NCI-H187 (cell line): ENCODE measurements at places on chromosomes 11 and 22.

DNA sequence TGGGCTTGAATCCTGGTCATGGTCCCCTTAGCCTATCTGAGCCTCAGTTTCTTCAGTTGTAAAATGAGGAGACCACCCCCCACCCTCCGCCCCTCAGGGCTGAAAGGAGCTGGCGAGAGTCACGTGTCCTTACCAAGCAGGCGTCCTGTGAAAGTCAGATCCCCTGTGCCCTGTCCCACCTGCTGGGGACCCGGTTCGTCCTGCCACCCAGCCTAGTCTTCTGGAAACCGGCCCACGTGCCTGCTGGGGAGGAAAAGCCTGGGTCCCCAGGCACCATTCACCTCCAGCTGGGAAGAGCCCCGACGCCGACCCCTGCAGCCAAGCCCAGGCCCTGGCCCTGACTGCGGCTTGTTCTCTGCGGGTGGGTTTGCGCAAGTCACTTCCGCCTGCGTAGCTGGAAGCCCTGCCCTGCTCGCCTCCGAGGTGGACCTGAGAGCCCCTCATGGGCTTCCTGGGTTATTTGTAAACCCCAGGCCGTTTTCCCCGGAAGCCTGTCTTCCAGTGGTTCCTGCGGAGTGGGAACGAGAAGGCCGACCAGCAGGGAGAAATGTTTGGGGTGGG, 679 bp upstream of the SSH3 start:
- DNase-seq = no peak

DNA sequence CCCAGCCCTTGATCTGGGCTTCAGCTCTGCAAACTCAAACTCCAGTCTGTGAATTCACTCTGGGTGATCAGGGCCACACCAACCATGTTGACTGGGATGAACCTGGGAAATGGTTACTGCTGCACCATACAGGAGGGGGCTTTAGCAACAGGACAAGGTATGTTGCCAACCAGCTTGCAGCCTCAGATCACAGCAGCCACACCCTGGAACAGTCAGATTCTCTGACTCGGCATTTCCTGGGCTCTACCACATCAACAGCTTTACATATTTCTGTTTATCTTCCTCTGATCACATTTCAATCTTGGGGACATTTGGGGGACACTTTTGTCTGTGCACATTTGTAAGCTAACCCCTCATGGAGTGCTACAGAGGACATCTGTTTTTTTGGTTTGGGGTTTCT, 267.0 kb upstream of the NCAM1 start:
- DNase-seq = no peak

DNA sequence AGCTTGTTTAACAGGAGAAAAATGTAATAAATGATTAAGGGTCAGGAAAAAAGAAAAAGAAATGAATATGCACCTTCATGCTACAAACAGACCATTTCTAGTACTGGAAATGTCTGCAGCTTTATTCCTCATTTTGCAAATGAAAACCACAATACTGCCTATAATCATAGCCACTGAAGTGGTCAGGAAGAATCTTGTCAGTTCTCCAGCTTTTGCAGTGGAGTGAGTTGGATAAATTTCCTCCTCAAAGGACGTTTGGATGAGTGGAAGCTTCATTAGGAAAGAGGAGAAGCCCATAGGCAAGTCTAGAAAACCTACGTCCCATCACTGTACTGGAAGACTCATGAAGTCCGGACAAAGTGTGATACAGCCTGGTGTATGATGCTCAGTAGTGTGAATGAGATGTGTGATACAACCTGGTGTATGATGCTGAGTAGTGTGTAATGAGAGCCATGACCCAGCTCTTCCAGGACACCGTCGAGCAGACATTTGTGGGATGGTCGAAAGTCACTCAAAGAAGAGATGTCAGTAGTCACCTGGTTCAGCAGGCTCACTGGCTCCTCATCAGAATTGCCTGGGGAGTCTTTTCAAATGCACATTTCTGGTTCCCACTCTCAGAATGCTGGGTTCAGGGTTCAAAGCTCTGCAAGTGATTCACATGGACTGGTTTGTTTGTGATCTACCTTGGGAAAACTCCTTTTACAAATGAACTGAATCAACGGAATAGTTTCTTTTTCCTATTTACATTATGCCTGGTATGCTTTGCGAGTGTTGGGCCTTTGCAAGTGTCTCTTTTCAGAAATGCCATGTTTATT, 101.3 kb downstream of the PDHX start:
- no peak for DNase-seq

DNA sequence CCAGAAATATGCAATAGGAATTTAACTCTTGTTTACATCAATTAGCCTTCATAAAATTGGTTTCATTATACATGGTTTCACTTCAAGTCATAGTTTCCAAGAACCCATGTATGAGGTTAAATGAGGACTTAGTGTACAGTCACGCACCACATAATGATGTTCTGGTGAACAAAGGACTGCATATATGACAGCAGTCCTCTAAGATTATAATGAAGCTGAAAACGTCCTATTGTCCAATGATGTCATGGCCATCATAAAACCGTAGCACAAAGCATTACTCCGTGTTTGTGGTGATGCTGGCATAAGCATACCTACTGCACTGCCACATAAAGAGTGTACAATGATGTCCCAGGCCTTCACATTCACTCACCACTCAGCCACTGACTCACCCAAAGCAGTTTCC, 31.1 kb downstream of the SMCO4 start:
- no peak for DNase-seq

DNA sequence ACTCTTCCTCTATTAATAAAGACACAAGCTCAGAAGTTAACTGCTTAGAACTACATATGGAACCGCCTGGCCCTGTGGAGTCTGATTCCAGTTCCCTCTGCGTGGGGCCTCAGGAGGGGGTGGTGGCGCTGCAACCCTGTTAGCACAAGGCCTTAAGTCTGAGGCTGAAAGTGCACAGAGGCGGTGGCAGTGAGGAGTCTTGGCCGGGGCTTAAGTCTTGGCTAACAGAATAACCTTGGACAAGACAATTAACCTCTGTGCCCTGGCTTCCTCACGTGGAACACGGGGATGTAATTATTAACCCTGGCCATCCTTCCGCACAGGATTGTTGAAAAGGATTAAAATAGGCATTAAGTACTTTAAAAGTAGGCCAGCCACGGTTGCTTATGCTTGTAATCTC, 191.5 kb downstream of the CEP164 start:
- no peak for DNase-seq

DNA sequence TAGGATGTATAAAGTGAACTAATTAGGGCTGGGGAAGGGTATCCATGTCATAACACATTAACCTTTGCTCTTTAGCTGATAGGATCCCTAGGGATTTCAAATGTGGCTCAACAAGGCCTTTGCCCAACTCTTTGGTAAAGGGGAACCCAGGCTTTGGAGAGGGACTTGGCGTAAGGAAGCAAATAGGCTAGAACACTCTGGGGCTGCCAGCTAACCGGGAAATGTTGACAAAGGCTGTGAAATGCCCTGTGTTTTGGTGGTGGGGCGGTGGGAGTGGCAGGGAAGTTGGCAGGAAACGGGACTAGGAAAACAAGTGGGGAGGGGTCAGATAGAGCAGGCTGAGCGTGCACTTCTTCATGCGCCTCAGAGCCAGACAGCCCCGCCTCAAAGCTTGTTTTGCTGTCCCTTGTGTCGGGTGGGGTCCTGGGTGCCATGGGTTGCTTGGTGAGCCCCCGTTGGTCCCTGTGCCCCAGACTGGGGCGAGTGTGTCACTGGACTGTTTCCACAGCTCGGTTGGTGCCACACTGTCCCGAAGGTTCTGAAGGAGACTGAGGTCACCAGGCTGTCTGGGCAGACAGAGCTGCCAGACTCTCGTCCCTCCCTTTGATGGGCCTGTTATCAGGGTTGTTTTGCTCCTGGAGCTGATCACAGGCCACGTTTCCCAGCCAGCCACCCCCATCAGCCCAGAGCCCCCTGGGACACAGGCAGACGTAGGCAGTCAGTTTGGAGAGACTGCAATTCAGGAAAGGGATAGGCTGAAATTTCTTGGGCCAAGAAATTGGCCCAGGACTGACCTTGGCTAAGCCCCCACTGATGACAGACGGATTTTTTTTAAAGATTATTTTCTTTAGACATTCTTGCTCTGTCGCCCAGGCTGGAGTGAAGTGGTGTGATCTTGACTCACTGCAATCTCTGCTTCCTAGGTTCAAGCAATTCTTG, 19.6 kb downstream of the KCTD21 start:
- no peak for DNase-seq

GRCh38 chr11:74490941-74491340, 2.6 kb downstream of the LIPT2 start:
- DNase-seq = no peak

GRCh38 chr11:84681456-84681855, 945.7 kb downstream of the DLG2 start:
- no peak for DNase-seq

DNA sequence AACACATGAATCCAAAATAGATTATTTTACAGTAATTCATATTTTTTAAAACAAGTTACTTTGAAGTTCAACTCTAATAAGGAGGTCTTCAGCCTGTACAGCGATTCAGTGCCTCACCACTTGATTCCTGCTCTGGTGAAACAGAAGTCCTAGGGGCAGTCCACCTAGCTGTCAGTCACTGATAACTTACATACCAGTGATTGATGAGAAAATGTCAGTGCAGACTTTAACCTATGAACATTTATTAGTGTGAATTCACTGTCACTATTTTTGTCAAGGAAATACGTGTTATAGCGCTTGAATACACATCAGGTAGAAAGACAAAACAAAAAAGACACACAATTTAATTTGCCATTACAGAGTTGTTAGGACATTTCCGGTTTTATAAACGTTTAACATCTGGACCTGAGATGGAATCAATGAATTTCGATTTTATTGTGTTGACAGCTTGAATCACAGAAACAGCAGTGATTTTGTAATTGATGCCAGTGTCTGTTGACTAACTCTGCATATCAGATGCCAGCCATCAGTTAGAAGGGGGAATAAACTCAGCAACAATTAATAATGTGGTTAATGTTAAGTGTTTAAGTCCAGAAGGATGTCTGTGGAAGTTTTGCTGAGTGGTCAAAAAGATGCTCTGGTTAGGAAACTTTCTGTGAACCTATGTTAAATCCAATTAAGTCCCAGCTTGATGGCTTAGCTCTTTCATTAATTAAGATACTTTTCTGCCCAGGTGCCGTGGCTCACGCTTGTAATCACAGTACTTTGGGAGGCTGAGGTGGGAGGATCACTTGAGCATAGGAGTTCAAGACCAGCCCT, 34.5 kb downstream of the ELF5 start:
- no peak for DNase-seq

GRCh38 chr11:995044-995751, 41.3 kb downstream of the MUC6 start:
- no peak for DNase-seq

DNA sequence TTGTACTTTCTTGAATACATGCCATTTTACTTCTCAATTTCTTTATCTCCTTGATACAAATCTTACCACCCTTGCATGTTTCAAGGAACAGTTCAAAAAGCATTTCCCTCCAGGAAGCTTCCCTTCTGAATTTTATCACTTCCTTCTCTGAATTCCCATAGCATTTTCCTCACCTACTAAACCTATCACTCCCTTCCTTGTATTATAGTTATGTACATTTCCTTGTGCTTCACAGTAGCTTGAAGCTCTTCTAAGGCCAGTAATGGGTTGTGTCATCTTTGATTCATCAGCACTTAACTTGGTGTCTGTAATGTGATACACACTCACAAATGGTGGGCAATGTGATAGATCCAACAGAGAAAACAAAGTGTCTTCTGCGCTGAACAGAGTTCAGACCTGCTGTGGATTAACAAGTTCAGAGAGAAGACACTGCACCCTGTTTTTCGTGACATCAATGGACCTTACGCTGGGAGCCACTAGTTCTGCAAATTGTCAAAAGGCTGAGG, 127.5 kb downstream of the CCDC81 start:
- DNase-seq = no peak

- DNase-seq = no peak
Measured at GRCh38 chr11:40569947-40570531, 889.4 kb downstream of the LRRC4C start.

GRCh38 chr22:44291674-44292360, 20.9 kb downstream of the SHISAL1 start:
- DNase-seq = no peak

- no peak for DNase-seq
Measured at GRCh38 chr11:76625472-76626186, 44.9 kb downstream of the LRRC32 start.

DNA sequence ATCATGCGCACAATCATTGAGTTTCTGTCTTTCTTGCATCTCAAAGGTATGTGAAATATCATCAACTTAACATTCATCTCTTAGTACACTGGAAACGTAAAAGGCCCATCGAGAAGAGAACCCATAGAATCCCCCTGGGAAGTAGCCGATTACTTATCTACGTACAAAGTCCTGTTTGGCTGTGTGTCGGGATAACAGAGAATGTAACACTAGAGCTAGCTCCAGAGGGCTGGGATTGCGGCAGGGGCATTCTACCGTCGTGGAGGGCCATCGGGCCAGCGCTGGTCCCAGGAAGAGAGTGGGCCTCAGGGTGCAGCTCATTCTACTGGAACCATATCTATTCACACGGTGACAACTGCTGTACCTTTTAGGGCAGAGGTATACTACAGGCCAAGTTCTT, 4.5 kb downstream of the GAL start:
- DNase-seq = no peak

DNA sequence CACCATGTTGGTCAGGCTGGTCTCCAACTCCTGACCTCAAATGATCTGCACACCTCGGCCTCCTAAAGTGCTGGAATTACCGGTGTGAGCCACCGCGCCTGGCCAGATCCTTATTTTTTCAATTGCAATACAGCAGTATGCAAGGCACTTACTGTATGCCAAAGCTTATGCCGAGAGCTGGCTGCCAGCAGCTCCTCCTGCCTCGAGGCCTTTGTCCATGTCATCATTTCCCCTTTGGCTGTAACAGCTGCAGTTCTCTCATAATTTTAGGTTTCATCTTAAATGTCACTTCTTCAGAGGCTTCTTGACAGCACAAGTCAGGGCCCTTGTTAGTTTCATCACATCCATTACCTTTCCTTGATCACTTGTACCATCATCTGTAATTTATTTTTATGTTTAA, 1.5 kb upstream of the SREBF2 start:
- no peak for DNase-seq

DNA sequence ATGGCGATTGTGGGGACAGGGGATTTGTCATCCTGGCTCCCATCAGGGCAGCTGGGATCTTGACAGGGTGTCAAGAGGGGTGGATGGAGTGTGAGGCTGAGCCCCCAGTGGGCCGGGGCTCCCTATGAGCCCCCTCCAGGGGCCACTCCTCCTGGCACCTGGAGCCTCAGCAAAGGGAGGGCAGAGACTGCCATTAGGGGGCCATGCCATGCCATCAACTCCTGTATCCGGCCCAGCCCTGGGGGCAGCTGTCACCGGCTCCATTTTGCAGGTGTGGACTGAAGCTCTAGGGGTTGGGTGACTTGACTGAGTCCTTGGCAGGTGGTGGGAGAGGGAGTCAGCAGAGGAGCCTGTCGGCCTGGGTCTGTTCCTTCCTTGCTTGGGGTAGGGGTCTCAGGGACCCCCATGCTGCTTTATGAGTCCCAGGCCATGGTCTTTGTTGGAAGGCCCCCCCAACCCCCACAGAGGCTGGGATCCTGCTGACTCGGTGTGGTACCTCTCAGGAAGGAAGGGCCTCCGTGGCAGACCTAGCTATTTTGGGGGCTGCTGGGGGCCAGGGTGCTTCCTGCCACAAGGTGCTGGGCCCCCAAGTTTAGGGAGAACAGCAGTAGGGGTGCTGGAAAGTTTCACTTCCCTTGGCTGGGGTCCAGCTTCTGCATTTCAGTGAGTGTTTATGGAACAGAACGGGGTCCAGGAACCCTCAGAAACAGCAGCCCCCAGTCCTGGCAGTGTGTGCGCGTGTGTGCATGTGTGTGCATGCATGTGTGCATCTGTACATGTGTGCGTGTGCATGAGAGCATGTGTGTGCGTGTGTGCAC, 1.5 kb downstream of the ACY3 start:
- no peak for DNase-seq
